ENCODE measurements at places on chromosomes 6 and 20.

- peak; percentile 83 for ATAC-seq
These were observed 65.7 kb downstream of the PSMG4 start for GRCh38 chr6:3324262-3324942.

DNA sequence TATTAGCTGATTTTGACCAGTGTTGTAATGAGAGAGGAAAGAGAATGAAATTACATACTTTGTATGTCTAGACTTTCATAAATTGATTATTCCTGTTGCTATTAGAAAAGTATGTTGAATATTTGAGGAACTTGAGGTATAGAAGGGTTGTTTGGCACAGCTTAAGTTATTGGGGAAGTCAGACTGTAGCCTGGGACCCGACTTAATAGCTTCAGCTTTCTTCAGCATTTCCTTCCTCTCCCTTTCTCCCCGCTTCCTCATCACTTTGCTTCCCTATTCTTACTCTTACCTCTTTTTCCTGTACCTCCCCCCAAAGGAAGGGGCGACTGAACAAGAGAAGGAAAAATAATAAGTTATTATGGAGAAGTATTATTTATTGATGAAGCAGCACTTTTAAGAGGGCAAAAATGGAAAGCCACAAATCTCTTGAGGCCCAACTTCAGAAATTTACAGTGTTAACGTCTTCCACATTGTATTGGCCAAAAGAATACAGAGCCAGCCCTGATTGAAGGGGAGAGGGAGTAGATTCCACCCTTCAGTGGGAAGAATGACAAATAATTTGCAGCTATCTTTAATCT lies 7.4 kb downstream of the SENP6 start:
- ATAC-seq: no peak

- ATAC-seq: peak; percentile 82
These were observed 206.1 kb upstream of the PRDM1 start for GRCh38 chr6:105880030-105880492.

GRCh38 chr6:6331946-6332601 lies 11.6 kb upstream of the F13A1 start:
- peak; percentile 93 for ATAC-seq

GRCh38 chr6:125341460-125341859 lies 39.7 kb upstream of the HDDC2 start:
- ATAC-seq: no peak

DNA sequence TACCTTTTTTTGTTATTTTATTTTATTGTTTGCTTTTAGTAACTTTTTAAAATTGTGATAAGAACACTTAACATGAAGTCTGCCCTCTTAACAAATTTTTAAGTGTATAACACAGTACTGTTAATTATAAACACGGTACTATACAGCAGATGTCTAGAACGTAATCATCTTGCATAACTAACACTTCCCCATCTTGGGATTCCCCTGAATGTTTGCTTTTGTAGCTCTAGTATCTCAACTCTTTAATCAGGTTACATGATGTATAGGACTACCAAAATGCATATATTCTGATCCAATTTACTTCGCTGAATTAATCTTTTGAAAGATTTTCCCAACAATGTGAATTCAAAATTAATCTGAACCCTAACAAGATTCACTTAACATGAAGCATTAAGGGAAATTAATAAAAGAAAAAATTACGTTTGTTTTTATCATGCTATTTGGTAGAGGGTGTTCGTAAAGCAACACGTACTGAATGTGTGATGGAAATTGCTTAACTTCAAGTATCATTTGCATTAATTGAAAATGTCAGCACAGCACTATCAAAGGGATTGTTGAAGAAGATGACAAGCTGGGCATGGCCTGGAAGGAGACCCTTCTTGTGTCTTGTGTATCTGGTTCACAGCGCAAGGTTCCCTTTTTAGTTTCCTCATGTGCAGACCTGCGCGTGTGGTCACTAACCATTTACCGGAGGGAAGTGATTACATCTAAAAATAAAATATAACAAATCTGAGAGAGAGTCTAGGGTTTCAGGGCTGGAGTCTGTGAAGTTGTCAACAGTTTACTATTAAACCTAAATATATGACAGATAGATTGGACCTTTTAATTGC lies 15.2 kb downstream of the COL19A1 start:
- ATAC-seq: peak; percentile 97

DNA sequence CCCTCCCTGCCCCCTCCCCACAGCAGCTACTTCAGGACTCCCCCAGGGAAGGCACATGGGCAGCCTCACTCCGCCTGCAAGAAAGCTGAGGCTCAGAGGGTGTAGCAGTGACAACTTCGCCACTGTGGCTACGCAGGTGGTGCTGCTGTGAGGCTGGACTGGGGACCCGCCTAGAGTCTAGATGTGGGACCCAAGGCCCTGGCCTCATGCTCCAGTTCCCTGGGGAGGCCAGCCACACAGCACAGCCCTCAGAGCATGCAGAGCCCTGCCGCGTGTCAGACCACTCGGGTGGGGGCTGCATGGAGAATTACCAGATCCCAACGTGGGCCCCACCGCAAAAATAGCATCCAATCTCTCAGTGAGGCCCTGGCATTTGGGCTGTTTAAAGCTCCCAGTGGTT lies 30.8 kb upstream of the VSTM2L start:
- ATAC-seq: no peak

DNA sequence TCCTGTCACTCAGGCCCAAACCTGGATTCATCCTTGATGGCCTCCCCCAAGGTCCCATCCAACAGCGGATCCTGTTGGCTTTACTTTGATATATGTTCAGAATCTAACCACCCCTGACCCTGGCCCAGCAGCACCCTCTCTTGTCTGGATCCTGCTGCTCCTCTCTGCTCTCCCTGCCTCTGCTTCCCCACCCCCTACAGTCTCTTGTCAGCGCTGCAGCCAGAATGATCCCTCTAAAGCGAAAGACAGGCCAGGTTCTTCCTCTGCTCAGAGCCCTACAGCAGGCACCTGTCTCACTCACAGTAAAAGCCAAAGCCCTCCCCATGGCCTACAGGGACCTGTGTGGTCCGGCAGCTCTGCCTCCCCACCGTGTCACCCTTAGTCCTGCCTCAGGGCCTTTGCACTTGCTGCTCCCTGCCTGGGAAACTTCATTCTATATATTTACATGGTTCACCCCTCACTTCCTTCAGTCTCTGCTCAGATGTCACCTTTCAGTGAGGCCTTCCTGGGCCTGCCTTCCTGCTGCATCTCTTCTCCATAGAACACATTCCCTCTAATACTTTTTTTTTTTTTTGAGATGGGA lies 37.4 kb upstream of the KCNB1 start:
- no peak for ATAC-seq
